ENCODE measurements at places on chromosomes 4 and X.
A peak's percentile ranks its signal among the peaks of the same experiment; 100 is the strongest.

DNA sequence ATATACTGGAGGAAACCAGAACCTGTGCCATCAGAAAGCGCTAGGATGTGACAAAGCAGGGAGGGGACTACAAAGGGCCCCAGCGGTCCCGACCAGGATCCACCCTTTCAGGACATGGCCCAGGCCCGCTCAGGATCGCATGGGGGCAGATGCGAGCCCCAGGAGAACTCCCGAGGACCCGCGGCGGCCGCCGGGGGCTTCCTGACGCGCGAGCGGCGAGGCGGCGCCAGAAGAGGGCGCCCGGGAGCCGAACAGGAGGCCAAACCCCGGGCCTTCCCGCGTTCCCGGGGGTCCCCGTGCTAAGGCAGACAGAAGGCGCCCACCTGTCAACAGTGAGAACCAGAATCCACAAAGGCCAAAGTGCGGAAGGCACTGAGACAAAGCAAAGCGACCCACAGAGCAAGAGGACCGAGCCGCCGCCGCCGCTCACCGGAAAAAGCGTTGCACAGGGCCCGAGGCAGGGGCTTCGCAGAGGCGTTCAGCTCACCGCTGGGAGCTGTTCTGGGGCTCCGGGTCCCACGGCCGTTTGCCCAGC is 7.3 kb upstream of the OPN1LW start:
- peak; percentile 40 for DNase-seq

GRCh38 chrX:148552775-148553174 is 52.4 kb downstream of the AFF2 start:
- DNase-seq = no peak

DNA sequence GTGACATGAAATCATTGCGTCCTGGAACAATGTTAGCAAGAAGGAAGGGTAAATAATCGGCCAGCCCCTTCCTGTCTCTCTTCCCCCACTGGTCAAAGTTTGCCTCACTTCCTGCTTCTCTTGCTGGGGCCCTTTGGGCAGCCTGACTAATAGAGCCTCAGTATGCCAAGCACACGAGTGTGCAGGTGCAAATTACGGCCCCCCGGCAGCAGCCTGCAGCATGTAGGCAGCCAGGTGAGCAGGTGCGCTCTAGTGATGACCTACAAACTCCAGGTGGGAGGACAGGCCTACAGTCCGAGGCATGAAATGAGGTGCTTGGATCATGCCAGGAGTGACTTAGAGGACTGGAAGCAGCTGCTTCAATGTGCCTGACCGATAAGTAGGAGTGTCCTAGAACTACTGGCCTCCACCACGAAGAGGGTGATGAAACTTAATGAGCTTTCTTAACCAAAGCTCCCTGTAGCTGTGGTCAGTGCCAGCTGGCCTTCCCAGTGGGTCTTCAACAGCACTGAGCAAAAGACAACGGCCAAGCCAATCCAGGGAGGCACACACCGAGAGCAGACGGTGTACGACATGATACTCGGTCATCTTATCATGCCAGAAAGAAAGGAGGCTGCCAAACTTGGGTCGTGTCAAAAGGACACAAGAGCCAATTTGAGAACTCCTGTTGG is 26.1 kb upstream of the FAT1 start:
- DNase-seq = no peak

DNA sequence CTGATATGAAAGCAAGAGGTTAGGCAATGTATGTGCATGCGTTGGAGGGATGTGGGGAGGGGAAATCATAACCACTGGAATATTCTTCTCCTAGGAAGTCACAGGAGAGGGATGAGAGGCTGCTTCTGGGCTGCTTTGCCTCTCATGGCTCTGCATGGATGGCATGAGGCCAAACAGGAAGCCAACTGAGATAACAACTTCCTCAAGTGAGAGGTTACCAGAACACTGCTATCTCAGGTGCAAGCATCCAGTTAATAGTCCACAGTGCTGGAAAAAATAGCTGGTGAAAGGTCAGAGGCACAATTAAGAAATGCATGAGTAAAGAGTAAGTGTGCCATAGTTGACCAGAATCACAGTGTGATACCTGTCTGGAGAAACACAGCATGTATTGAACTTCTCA is 113.3 kb downstream of the ELOVL6 start:
- DNase-seq = peak; percentile 85

DNA sequence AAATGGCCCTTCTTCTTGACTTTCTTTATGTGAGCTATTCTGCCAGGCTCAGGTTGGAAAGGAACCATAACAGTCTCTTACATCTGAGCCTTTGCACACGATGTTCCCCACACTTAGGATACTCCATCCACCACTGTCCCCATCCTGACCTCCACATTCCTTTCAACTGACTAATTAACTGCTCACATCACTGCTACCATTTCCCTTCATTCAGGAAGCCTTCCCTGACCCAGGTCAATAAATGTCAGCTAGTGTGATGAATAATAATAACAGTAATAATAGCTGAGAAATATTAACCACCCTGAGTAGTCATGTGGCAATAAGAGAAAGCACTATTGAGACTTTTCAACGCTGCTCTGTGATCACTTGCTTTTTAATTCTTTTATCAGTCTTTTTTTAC is 291.7 kb downstream of the KCNIP4 start:
- no peak for DNase-seq

- no peak for DNase-seq
Measured at GRCh38 chr4:26130841-26131432, 189.9 kb upstream of the RBPJ start.

GRCh38 chrX:12701628-12702027 is 89.6 kb upstream of the PRPS2 start:
- peak; percentile 30 for DNase-seq

DNA sequence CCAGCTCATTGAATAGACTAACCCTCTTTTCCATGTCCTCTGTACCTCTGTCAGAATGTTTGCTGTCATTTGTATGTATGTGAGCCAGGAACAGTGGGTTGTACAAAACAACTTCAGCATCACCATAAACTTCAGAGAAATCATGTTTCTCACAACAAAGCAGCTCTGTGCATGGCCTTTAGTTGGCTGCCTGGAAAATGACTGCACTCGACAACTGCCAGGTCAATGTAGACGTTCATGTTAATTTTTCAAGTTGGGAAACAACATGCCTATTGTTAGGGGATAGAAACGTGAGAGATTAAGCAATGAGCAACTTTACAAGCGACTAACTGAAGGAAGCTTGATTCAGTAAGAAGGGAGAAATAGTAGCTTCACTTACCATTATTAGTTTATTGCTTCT is 17.9 kb upstream of the CXCL11 start:
- DNase-seq = no peak

DNA sequence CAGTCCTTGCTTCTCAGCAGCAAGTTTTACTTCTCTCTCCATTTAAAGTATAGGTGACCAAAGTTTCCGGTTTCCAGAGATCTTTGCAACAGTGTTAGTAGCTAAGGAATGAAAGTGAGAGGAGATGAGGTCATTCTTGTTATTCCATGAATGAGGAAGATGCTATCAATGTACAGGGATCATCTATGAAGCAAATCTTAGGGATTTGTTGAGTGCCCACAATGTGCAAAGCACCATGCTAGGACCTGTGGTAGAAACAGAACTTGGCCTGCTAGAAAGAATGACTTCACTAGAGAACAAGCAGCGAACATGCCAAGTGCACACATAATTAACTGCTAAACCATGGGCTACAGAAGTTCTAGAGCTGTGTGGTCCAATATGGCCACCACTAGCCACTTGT is 112.5 kb downstream of the MID1 start:
- DNase-seq = no peak

GRCh38 chrX:13652287-13652793 is 601 bp upstream of the TCEANC start:
- no peak for DNase-seq

DNA sequence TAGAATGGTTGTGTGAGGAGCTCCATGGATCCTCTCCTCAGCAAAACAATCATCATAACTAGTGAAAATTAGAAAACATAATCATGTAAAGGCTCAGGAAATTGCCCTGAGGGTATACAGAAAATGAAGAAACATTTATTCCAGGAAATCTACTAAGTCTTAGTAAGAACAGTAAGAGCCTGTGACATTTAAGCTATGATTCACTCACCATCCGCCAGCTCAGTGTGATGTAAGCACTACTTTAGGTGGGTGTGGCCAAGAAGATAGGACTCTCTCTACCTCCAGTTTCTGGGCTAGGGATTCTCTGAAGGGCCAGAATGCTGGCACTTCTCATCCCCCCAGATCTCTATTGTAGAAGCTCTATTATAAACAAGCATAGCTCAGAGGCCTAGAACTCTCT is 147.5 kb downstream of the DLG3 start:
- no peak for DNase-seq

GRCh38 chr4:93540562-93540961 is 288.0 kb upstream of the ATOH1 start:
- DNase-seq = no peak

- DNase-seq = no peak
Measured at GRCh38 chrX:17007134-17007768, 60.8 kb downstream of the REPS2 start.

- DNase-seq = no peak
Measured at GRCh38 chrX:111181951-111182350, 86.0 kb downstream of the PAK3 start.

DNA sequence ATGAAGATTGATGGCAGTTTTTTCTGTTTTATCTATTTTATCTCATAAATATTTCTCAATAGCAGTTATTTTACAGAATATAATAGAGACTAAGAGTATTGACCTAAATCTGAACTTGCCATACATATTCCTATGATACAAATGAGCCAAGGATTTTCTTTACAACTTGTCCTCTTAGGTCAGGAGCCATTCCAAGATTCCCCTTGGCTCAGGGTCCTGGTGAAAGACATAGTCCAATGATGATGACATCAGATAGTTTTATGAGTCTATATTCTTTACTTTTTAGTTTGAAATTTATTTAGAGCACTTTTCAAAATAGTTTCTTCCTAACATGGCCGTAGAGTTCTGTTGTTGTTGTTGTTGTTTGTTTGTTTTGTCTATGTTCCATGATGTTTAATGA is 869.1 kb upstream of the GRID2 start:
- no peak for DNase-seq

DNA sequence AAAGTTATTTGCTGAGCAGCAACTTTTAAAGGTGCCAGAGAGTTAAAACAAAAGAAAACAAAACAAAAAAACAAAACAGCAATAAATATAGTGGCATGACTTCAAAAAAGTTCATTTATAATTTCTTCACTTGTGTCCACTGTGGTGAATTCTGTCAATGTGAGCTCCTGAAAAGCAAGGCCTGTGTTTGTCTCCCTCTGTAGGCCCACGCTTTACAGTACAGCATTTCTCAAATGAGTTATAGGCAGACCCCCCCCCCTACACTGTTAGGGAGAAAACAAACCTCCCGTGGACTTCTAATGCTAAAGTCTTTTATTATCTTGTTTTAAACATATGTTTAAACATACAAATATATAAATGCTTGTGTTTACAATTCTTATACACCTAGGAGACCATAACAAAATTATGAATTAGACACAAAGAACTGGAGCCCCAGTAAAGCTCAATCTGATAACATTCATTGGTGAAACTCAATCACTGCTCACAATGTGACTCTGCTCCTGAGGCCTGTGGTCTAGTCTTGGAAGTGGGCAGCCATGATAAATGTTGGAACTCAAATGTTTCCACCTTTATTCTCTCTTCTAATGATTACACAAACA is 47.0 kb upstream of the SCOC start:
- DNase-seq = no peak

DNA sequence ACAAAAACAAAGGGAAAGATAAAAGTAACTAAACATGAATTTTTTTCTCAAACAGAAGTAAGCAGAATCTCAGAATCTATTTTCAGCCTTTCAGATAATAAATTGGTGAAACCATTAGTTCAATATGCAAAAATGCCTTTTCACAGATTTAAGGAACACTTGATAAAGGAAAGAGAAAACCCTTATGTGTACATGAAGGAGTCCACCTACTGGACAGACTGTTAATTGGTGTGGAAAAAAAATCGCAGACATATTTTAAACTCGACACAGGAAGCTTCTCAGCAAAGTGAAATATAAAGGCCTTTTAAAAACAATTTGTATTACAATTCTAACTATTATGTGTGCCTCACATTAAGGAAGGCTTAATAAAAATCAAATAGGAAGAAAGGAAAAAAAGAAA is 22.3 kb downstream of the COX7B2 start:
- DNase-seq = no peak

GRCh38 chr4:6730603-6731317 is 14.8 kb downstream of the BLOC1S4 start:
- DNase-seq = no peak

- no peak for DNase-seq
Measured at GRCh38 chrX:9091258-9091657, 57.3 kb upstream of the FAM9B start.

- DNase-seq = no peak
Measured at GRCh38 chrX:134369576-134369975, 90.4 kb upstream of the HPRT1 start.

GRCh38 chr4:139299536-139299935 is 1.8 kb upstream of the NAA15 start:
- DNase-seq = no peak

- no peak for DNase-seq
Measured at GRCh38 chr4:140757232-140757630, 1.0 kb upstream of the TBC1D9 start.

- DNase-seq = no peak
Measured at GRCh38 chrX:153488231-153488914, 6.4 kb upstream of the BGN start.

- peak; percentile 20 for DNase-seq
Measured at GRCh38 chrX:153818571-153819383, 11.6 kb downstream of the PDZD4 start.

DNA sequence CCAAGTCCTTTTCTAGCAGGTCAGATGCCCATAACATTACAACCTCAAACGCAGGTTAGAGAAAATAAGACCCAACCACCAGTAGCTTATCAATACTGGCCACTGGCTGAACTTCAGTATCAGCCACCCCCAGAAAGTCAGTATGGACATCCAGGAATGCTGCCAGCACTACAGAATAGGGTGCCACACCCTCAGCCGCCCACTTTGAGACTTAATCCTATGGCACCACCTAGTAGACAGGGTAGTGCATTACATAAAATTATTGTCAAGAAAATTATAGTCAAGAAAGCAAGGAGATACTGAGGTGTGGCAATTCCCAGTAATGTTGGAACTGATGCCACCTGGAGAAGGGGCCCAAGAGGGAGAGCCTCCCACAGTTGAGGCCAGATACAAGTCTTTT is 19.9 kb upstream of the TRIM61 start:
- DNase-seq = no peak

- DNase-seq = no peak
Measured at GRCh38 chr4:152104901-152105357, 344.1 kb upstream of the GATB start.

GRCh38 chrX:13448941-13449340 is 120.5 kb upstream of the EGFL6 start:
- no peak for DNase-seq

DNA sequence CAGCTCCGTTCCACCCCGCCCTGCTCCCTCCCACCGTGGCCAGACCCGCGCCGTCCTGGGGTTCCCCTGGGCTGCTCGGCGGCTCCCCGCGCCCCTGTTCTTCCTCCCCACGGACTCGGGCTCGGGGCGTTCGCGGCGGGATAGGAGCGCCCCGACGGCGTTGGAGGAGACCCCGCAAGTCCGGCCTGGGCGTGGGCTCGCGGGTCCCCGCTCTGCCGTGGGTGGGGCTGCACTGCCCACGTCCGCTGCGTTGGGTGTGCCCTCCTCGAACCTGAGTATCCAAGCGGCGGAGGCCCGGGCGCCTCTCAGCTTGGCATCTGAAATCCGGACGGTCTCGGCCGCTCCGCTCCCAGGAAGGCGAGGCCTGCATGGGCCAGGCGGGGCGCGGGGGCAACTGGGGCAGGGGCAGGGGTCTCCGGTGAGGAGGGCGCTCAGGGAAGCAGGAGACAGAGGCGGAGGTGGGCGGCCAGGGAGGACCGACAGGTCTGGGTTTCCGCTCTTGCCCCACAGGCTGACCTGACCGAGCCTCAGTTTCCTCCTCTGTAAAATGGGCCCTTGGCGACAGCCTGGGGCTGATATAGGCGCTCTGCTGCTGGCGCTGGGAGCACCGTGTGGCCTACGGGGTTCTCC is 12.0 kb upstream of the NAT8L start:
- no peak for DNase-seq

Measured in left colon (tissue), 2 donors.